ENCODE measurements at places on chromosomes 3 and 15.
A peak's percentile ranks its signal among the peaks of the same experiment; 100 is the strongest.

DNA sequence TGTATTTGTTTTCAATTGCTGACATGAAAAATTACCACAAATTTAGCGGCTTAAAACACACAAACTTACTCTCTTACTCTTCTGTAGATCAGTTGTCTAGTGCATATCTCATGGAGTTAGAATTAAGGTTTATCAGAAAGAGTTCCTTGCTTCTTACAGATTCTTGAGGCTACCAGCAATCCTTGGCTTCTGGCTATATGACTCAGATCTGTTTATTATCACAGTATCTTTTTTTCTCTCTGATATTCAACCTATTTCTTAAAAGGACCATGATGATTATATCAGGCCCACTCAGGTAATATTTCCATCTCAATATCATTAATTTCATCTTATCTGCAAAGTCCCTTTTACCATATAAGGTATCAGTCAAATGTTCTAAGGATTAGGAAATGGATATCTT, 263.5 kb upstream of the BCHE start:
- DNase-seq = no peak

- no peak for DNase-seq
Measured at GRCh38 chr3:152334761-152335160, 66.0 kb downstream of the MBNL1 start.

DNA sequence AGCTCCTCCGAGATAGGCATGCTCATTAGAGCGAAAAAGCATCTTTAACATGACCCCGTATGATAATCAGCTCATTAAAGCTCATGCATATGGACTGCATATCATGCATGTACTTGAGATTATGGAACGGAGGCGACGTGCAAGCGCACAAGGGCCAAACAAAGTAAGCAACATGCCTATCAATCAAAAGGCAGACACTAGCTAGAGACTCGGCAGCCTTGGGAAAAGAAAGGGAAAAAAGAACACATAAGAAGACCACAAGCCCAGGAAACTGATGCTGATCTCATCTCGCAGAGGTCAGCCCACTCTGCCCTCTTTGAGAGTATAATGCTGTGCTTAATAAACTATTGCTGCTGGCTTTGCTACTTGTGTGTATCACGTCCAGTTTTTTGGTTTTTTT, 2.6 kb upstream of the ACOX2 start:
- DNase-seq = no peak

DNA sequence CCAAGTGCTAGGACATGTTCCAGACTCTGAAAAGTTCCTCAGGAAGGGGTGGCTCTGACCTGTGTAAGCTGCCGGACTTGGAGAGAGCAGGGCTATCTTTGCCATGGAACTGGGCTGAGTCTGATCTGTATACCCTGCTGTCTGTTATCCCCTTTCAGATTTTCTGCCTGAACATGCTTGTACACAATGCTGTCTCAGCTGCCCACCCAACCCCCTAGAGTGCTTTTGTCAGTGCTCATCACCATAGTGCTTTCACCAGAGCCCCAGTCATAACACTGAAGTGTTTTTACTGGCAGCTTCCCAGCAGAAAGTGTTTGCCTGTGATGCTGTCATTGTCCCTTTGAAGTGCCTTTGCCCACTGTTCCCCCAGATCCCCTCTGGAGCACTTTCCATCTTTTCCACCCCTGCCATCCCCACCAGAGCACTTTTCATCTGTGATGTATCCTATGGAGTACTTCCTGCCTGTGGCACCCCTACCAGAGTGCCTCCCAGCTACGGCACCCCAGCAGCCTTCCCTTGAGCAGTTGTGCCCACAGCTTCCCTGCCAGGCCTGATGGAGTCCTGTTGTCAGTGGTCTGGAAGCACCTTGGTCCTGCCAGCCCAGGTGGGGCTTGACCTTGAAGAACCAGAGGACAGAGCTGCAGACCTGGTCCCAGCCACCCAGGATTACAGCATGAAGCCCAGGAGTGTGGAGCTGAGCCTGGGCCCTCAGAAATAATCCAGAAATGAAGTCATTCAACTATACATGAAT, 397.7 kb downstream of the DIPK2A start:
- DNase-seq = no peak

- peak; percentile 81 for DNase-seq
Measured at GRCh38 chr3:122642935-122643334, 37.7 kb upstream of the PARP14 start.

DNA sequence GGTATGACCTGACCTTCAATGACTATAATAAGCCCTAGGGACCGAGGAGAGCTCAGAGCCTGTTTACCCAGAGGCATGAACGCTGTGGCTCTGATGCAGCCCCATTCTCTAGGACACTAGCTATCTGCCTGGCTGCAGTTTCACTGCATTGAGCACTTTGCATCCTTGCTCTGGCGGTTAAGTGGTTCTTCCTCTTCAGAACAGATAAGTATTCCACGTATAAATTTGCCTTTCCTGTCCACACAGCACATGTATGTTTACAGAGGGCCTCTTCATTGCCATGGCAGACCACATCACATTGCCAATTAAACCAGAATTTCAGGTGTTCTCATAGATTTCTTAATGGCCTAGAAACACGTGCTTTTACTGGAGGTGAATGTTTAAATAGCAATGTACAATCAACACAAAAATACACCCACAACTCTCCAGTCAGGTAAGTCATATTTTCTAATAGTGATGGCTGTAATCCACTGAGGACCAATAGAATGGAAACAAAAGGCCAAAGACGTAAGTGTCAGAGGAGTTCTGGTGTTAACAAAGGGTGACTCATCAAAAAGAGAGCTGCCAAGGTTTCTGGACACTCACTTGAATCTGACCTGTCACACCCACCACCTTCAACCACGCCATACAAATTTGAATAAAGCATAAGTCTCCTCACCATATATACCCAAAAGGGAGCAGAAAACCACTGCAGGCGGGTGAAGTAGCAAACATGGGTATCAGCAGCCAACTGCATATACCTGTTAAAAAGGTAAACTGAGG, 553.4 kb downstream of the OCA2 start:
- DNase-seq = no peak
